Ammon's horn (tissue), 1 donor: ENCODE measurements at places on chromosomes 5 and 9.

DNA sequence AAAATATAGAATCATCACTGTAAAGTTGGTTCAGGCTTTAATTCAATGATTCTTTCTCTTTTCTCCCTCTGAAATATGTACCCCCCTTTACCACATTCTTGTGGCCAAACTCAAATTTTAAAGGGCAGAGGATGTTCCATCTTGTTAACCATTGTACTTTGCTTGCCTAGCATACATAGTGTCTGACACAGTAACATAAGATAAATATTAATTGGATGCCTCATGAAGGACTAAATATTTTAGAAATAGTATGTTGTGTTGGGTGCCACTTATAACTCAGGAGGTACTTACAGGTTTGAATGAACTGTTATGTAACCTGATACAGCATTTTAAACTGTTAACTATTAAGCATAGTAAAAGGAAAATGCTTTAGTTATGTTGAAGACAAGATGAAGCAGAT, 71.5 kb downstream of the NIPBL start:
- no peak for DNase-seq

GRCh38 chr5:120055858-120056257, 408.2 kb upstream of the PRR16 start:
- DNase-seq = peak; percentile 36

- no peak for DNase-seq
Observed at GRCh38 chr5:160792732-160793529, 59.1 kb downstream of the ATP10B start.

- DNase-seq = no peak
Observed at GRCh38 chr5:10363519-10364185, 10.2 kb downstream of the MARCHF6 start.

DNA sequence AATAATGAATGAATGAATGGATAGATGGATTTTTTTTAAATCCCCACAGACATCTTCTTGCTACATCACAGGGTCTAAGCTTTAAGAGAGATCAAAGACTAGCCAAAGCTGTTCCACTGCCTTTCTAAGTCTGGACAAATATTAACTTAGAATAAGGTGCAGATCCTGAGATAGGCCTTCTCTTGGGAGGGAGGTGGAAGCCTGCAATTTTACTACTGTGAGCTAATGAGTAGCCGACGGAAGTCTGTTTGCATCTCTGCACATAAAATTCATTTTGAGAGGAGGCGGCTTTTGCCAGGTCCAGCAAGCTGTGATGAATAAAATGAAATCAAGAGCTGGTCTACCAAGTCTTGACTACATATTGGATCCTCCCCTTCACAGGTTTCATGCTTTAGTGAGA, 484.9 kb downstream of the TMEM38B start:
- DNase-seq = no peak

GRCh38 chr9:74777136-74777879, 110.4 kb downstream of the TRPM6 start:
- DNase-seq = peak; percentile 78
